ENCODE measurements at places on chromosomes 4 and X.

DNA sequence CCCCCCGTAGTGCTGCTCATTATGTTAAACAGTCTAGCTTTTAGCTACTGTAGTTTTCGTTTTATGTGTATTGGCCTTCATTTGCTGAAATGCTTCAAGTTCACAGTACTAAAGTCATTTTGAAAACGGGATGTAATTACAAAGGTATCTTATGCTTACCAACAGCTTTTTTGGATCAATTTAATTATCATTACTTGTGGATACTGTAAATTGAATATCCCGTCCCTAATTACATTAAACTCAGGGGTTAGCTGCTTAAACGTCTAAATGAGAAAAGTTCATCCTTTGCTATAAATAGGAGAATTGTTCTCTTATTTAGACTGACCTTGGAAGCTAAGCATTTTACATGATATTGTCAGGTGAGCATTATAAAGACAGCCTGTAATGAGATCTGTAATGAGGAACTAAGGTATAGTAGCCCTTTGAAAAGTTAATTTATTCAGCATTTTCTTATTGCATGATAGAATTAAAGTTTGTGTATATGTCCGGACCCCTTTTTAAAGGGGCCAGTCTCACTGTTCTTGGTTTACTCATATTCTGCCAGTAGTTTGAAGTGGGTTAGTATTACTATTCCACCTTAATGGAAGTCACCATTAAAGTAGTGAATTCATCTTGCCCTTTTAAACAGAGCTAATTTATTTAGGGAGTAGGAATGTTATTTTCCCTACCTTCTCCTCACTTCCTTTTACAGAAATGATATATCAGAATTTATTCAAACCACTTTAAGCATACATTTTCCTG, 252.6 kb downstream of the TENM3 start:
- no peak for DNase-seq

DNA sequence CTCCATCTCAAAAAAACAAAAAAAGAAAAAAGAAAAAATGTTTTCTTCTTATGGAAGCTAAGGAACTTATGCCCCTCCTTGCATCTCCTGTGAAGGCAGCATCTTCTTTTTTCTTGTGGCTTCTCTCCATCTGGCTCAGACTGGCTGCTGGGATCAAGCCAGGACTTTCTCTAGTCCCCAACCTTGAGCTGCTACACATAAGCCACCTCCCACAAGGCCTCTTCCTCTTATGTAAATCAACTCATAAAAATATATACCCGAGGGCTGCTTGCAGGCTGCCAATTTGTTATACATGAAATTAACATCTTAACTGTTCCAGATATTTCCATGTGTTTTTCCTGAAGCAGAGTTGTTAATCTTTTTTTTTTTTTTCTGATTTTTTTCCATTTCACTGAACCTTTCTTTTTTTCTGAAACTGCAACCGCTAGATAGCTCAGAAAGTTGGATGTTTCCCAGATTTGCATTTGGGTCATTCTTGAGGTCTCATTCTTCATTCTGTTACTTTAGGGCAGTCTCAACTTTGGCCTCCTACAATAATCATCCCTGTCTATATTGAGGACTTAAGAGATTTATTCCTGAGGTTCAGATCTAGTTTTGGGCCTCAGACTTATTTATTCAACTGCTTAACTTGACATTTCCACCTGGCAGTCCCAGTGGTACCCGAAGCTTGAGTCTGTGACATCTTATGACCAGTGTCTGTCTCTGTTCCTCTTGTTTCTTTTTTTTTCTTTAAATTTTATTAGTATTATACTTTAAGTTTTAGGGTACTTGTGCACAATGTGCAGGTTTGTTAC, 10.3 kb downstream of the SNX25 start:
- no peak for DNase-seq

- DNase-seq = no peak
Measured at GRCh38 chr4:133151691-133152329, 2.7 kb downstream of the PCDH10 start.

DNA sequence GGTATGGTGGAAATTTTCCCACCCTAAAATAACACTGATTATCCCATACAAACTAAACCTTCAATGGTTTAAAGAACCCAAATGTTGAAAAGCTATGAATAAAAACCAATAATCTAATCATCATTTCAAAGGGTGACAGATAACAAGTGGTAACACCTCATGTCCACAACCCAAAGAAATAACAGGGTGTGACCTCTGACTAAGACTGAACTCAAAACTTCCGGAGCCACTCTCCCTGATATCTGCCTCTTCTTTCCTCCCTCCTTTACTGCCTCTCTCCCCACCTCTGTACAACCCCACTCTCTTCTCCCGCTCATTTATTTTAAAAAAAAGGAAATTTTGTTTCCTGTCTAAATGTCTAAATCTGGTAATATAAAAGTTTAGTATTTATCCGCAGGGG, 11.5 kb downstream of the FBXW7 start:
- DNase-seq = no peak

DNA sequence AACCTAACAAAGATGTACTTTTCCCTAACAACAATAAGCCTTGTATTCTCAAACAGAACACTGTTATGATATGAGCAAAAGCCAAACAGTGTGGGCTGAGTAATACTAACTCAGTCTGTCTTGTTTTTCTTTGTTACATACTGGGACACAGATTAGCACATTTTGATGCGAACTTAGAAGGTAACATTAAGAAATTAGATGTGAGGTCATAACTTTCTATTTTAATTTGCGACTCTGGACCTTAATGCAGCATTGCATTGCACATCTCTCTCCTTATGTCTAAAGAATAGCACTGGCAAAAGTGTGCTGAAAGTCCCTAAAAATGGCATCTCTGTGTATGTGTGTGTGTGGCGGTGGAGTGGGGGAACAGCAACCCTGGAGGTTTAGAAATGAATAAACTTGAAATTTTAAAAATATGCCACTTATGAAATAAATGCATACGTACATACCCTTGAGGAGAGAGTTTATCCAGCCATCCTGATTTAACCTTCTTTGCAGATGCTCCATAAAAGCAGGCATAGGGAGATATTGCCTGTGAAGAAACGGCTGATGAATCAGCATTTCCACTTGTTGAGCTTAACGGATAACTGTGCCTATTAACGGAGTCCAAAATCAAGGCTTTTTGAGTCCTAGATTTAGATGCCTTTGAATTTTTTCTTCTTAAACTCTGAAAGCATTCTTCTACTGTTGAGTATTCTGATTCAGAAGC, 34.2 kb downstream of the ARAP2 start:
- DNase-seq = no peak

All from stimulated activated CD4-positive, alpha-beta T cell treated with anti-CD3 and anti-CD28 coated beads, Interleukin-1b, Interleukin-23, amount 100 ng/mL, for 1 hour (primary cell).